ENCODE measurements at places on chromosomes 1 and 21. TPM values are rescaled to one million over a fixed set of nuclear protein-coding genes. Genes with fewer than 3 reads are reported as not detected.
A peak's percentile ranks its signal among the peaks of the same experiment; 100 is the strongest.

GRCh38 chr1:246779561-246780175, 55.5 kb downstream of the SCCPDH start:
- no peak for DNase-seq

DNA sequence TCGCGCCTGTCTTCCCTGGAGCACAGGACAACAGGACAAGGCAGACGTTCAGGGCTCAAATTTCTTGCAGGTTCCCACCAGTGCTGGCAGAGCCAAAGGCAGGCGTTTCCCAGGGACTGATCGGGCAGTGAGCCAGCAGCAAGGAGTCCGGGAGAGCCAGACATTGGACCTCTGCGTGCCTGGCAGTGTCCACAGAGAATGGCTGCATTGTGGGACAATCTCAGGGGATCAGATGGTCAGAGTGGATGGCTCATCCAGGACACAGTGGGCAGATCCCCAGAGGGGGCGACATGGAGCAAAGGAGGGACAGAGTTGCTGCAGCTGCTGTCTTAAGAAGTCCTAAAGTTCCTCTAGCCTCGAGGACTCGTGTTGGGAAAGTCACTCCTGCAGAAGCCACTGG, 4.6 kb downstream of the TMEM63A start:
- peak; percentile 37 for DNase-seq

DNA sequence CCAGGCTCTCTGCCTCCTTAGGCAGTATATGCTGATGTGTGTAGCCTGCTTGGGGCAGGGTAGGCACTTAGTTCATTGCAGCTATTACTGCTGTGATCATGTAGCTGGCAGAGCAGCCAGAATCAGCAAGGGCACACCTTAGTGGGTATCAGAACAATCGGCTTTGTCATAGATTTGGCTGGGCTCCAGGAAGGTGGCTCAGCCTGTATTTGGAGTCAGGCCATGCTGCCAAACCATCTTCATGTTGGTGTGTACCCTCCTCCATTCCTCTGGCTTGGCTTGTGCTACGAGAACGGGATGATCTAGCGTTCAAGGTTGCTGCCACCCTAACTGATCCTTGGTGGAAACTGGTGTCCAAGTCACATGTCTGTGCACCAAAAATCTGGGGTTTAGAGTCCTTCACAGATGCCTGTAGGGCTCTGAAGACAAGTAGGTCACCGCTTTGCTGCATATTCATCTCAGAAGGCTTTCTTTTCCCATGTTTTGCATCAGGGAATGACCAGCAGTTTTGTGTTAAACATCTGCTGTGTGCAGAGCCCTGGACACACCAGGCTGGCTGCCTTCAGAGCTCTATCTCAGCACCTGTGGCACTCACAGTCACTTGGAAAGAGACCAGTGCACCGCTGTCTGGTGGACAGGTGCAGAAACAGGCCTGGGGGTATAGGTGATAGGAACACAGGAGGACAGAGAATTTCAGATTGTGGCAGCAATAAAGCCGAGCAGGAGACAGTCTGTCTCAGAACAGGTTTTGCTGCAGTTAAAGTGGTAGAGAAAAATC, 23.7 kb downstream of the VANGL1 start:
- no peak for DNase-seq

DNA sequence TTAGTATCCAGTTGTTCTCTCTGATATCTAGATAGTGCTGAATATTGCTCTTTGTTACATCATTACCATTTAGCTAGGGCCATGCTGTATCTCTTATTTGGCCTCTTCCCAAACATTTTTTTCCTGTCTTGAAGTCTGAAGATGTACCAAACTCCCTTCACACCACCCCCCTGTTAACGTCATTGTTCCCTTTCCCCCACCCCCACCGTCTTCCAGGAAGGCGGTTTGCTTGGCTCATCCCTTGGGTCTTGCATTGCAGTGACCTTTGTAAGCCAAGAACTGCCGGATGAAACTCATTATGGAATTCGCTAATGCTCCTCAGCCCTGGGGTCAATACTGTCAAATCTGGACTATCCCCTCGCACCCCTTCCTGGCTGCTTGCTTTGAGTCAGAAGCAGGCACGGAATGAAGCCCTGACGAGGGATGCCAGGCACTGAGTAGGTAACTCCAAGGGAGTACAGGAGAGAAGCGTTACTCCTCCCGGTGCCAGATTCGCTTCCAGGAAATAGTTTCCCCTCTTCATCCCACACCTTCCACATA, 283.1 kb downstream of the TM2D1 start:
- DNase-seq = no peak

- DNase-seq = no peak
These were observed 86.4 kb downstream of the FAM78B start for GRCh38 chr1:166080277-166080966.

SV2A gene
- 27.7 TPM for total RNA-seq

TNFRSF4 gene
- 0.88 TPM for total RNA-seq

LHX8 gene
- total RNA-seq = not detected

GRCh38 chr1:31657972-31658510, 13.4 kb upstream of the PEF1 start:
- DNase-seq = no peak

DNA sequence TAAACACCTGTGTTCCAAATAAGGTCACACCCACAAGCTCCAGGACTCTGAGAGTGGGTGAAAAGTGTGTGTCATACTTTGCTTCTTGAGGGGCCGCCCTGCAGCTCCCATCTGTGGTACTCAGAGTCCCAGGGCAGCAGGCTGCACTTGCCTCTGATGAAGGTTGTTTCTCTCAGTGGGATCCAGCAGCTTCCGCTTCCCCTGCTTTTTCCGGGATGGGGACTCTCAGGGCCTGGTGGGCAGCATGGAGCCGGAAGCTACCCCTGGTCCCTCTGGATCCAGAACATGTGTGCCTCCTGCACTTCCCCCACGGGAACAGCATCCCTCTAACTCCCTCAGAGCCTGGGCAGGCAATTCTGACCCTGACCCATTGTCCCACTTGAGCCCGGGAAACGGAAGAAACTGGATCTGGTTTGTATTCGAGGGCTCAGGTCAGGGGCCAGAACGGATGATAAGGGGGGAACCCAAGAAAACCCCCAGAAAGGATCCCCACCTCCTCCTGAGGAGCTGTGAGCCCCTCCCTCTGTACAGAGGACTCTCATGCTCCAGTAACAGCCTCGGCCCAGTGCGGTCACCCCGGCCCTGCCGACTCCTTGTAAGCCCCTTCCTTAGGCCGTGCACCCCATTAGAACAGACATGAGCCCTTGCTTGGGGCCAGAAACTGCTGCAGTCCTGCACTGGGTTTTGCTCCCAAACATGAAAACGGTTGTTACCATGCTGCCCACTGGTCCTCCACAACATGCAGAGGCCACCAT, 189.5 kb upstream of the C1orf174 start:
- no peak for DNase-seq

GRCh38 chr1:18907021-18907916, 4.9 kb upstream of the ALDH4A1 start:
- peak; percentile 66 for DNase-seq

CR1L gene
- not detected for total RNA-seq

DNA sequence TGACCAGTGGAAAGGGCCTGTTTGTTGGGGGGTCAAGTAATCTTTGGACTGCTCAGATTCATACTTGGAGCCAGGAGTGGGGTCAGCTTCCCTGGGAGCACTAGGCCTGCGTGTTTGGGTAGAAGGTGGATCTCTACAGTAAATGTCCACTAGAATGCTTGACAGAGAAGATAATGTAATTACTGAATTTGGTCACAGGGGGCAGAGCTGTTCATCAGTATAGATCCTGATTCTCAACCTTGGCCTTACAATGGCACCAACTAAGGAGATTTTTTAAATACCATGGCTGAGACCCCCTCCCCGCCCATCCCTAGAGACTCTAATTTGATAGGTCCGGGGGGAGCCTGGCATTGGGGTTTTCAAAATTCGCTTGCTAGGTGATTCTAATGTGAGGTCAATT, 217.5 kb upstream of the PLXNA2 start:
- DNase-seq = no peak

DNA sequence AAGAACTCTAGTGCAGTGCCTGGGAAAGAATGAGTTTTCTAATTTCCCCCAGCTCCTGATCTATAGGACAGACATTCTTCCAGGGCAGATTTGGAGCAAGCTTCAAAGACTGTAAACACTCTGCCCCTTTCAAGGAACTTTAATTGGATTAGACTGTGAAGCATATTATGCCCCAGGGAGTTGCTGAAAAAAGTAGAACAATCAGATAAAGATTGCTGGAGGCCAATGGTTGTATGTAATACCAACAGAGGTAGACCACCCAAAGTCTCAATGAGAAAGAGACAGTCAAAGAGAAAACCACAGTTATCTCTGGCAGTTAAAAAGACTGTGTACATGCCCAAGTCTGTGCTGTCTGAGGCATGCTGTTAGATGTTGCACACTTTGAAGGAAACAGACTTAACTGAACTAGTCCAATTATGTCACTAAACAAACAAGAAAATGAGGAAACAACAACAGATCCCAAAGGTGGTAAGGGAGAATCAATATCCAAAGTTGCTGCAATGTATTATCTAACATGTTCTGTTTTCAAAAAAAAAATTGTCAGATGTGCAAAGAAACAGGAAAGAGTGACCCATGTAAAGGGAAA, 24.4 kb downstream of the C4BPA start:
- no peak for DNase-seq

DNA sequence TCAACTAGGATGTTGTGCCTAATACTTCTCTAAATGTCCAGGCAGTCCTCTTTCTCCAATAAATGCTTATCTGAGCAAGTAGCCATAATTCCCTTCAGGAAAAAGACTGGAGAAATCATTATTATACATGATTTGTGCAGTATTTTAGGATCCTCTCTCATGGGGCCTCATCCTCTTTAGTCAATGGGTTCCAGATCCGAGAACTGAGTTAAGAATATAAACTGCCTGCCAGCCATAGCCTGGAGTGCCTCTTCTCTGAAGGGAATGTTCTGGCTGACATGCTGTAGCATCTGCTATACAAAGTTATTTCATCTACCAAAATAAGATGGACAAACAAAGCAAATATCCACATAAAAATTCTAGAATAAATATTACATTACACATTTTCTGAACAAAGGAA, 334.0 kb upstream of the PRMT6 start:
- no peak for DNase-seq

DNA sequence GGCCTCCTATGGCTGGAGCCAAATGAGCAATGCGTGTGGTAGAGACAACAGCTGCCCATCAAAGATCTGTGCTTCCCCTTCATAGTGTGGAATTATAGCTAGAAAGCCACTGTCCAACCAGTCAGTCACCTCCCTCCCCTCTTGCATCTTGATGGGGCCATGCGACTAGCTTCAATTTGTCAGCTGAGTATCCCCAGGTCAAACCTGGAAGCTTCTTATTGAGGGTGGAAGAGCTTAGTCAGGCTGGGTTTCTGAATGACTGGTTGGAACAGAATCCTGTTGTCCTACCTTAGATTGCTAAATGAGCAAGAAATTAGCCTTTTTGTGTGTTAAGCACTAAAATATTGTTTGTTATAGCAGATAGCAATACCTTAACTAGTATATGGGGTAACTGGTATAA, 625.4 kb downstream of the PTPRC start:
- DNase-seq = no peak

TRMT1L gene
- 24.9 TPM for total RNA-seq

GRCh38 chr1:233679591-233680373, 65.9 kb downstream of the KCNK1 start:
- no peak for DNase-seq

GRCh38 chr1:39701049-39701439, 9.8 kb upstream of the HPCAL4 start:
- peak; percentile 27 for DNase-seq

DNA sequence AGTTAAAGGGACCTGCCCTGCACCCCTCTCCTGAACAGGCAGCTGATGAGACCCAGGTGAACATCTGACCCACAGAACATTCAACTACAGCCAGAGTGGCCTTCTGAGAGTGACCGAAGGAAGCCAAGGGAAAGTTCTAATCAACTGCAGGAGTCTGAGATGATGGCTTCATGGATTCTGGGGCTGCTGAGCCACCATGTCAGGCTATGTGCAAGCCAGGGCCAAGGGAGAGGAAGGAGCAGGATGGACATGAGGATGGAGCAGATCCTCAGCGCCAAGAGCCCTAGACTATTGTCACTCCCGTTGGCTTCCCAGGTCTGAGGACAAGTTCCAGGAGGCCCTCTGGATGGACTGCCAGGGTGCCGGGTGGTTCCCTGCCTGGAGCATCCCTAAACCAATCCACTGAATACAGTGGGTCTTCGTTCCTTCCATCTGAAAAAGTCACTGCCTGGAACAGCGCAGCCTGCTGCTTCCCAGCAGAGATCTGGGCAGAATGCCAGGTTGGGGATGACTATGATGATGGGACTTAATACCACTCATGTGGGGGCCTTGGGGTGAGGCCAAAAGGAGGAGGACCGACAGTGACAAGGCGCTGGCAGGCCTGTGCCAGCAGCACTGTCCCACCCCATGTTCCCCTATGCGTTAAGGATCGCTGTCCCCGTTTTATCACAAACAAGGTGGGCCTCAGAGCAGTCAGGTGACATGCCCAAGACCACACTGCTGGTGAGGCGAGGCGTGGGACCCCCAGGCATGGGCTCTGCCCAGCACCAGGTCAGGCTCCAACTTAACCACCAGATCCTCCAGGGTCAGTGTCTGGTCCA, 19.8 kb downstream of the SPOCD1 start:
- DNase-seq = peak; percentile 59

- no peak for DNase-seq
These were observed 54.0 kb upstream of the ATP5PO start for GRCh38 chr21:33969581-33969980.

GRCh38 chr1:232962761-232963745, 12.6 kb downstream of the NTPCR start:
- DNase-seq = no peak

LCE3D gene
- not detected for total RNA-seq

- DNase-seq = no peak
These were observed 16.9 kb upstream of the VAMP3 start for GRCh38 chr1:7754234-7754633.

GRCh38 chr1:208219098-208219658, 25.0 kb downstream of the PLXNA2 start:
- no peak for DNase-seq

- DNase-seq = peak; percentile 24
These were observed 18.7 kb upstream of the ADAR start for GRCh38 chr1:154626456-154627256.

DNA sequence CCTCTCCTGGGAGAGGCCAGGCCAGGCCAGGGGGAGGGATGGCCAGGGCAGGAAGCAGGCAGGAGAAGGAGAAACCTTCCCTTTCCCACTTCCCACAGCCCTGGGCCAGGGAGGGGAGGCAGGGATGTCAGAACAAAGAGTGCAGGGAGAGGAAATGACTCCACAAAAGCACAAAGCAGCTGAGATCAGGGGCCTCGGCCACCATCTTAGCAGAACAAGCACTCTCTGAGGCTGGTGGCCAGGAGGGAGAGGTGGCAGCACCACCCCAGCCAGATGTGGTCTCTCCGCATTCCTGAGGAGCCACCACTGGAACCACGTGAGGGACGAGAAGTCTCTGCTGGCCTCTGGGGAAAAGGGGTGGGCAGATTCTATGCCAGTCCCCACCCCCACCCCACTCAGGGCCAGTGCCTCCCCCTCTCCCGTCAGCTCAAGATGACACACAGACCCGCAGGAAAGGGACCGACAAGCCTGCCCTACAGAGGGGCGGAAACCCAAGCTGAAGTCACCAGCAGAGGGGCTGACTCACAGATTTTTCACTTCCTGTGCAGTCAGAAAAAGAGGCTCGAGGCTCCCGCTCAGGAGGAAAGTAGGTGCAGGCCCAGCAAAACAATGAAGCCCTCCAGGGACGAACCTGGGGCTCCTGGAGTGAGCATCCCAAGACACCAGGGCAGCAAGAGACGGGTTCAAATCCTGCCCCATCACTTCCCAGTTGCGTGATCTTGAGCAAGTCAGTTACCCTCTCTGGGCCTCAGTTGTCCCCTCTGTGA, 24.1 kb upstream of the ALDH4A1 start:
- DNase-seq = peak; percentile 98

METTL18 gene
- 10.6 TPM for total RNA-seq

- no peak for DNase-seq
These were observed 23.4 kb downstream of the PHC2 start for GRCh38 chr1:33407352-33408092.

- DNase-seq = no peak
These were observed 21.8 kb upstream of the HSD3B1 start for GRCh38 chr1:119485201-119485600.
